Activated T-cell treated with anti-CD3 and anti-CD28 coated beads for 4 hours (primary cell): ENCODE measurements at places on chromosomes 3 and 15.
A peak's percentile ranks its signal among the peaks of the same experiment; 100 is the strongest.

DNA sequence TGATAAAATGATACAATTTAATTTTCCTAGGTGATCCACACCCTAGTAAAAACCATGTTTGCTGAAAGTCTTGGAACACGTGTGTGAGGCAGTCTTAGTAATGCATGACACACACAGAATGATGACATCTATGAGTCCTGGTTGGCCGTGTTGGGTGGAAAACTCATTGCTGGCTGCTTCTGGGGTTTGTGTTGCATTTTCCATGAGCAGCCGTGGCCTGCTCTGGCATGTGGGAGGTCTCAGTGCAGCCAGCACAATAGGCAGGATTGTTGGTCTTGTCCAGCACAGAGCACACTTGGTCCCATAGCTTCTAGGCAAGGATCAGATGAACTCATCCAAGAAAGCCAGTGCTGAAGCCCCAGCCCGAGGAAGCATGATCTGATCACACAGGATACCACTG is 172.8 kb upstream of the UBE3A start:
- no peak for DNase-seq

DNA sequence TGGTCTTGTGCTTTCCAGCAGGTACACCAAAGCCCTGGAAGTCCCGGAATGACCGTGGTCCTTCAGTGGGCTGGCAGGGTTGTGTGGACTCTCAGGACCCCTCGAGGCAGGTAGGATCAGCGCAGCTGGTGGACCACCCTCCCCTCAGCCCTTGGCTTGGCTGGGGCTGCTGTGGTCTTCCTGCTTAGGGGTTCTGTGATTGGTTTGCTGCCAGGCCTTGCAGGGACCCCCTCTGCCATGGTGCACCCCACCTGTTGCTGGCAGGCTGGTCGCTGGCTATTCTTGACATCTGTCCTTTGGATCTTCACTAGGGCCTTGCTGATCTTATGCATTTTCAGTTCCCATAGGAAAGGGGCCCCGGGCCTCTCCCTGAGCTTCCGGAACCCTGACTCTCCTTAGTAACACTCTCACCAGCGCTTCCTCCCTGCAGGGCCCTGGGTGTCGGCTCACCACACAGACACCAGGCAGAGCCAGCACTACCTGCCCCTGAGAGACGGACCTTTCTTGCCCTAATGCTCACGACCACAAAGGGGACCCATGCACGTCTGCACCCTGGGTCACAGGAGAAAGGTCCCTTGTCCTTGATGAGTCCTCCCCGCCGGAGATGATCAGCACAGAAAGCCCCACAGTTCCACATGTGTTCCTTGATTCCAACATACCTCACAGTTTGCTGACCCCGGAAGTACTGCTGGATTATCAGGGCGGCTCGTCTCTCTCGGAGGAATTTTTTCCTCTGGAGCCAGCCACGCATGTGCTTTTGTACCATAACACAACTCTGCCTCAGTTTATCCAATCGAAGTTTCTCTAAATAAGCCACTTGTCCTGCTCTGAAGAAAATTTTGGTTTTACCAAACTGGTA is 51.7 kb downstream of the MYO5C start:
- DNase-seq: no peak

DNA sequence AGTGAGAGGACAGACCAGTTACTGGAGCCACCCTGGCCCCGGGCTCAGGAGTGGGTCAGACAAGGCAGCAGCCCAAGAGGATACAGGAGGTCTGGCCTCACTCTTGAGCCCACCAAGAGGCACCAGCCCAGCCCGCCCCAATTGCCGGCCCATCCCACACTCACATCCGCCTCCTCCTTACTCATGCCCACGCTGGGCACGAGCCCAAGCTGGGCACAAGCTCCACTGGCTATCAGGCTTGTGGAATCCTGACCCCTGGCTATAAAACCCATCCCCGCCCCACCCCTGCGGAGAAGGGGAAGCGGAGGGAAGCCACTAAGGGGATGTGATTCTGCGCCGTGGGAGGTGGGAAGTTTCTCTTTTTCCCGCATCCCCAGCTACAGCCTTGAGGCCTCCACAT is 25.9 kb downstream of the ADCY5 start:
- no peak for DNase-seq

DNA sequence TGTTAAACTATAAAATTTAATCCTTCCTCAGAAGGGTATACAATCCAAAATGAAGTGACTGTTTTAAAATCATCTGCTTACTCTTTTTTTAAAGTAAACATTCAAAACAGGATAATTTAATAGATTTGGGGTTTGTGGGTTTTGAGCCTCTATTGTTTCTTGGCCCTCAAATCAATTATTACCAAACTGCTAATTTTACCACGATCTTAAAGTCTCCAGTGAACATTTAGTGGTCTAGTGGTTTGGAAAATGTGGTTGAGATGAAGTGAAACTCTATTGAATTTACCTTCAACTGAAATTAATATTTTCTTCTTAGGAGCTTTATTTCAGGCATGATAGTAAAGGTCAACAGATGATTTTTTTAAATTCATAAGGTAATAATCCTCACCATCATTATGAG is 11.2 kb upstream of the ATP11B start:
- no peak for DNase-seq

DNA sequence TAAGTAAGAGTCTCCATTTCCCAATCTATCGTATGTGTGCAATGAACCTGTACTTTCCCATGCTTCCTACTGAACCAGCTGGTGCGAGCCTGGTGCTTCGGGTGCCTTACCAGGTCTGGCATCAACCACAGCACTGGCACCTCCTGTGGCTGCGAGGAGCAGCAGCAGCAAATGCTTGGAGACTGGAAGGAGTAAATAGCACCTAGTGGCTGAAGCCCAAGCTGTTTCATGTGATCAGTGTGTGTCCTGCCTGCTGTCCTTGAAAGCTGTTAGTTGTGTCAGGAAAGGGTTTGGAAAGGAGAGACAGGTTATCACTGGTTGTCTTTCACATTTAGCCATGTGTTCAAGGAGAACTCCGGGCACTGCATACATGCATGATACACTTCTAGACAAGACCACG is 31.8 kb downstream of the PCOLCE2 start:
- DNase-seq: no peak

- DNase-seq: no peak
These were observed 2.7 kb downstream of the COPS2 start for GRCh38 chr15:49152552-49153312.

DNA sequence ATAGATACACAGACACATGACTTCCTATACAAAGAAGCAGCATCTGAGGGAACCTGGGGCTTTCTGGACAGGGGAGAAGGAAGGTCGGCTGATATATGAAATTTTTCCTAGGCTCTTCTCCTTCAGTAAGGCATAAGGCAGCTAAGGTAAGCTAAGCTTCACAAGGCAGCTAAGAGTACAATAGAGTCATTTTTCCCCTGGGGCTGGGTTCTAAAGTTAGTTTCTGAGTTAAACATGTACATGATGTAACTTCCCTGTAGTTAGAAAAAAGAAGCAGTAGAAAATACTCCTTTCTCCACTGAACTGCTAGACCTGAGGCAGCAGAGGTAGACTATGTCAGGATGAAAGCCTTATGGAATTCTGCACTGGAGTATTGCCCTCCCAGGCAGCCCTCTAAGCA is 109.6 kb downstream of the PLD1 start:
- no peak for DNase-seq

- DNase-seq: no peak
These were observed 240.1 kb upstream of the IGF1R start for GRCh38 chr15:98408231-98408630.

GRCh38 chr3:113963879-113964278 is 16.1 kb downstream of the ZDHHC23 start:
- no peak for DNase-seq

- no peak for DNase-seq
These were observed 6.4 kb upstream of the TMEM158 start for GRCh38 chr3:45232521-45232920.

- DNase-seq: peak; percentile 16
These were observed 28.8 kb upstream of the HDAC11 start for GRCh38 chr3:13451301-13451673.

GRCh38 chr3:177089110-177089509 is 108.2 kb downstream of the TBL1XR1 start:
- DNase-seq: no peak

GRCh38 chr3:86147119-86147518 is 843.8 kb downstream of the VGLL3 start:
- no peak for DNase-seq

- DNase-seq: no peak
These were observed 1029.2 kb downstream of the OTOL1 start for GRCh38 chr3:162525771-162526170.

DNA sequence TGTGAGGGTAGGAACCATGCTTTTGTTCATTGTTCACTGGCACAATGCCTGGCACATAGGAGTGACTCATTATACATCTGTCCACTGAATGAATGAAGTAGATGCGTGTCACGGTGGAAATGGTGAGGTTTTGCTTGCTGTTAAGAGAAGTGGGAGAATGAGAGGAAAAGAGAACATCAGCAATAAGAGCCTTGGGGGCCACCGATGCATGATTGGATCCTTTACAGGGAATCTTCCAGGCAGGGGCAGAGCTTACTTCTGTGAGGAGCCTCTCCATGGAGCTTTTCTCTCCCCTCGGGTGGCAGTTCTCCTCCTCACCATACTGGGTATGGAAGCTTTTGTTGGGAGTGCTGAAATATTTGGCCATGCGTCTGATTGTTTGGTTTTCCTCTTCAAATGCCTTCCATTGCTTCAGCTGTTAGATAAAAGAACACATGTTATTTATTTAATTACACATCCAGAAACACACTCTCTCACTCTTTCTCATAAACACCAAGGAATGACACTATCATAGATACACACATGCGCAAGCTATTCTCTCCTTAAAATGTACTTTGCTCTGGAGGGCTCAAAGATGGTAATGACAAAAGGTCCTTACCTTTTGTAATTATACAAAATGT is 78.9 kb upstream of the GSK3B start:
- no peak for DNase-seq

- no peak for DNase-seq
These were observed 36.0 kb downstream of the TICRR start for GRCh38 chr15:89611317-89611716.

DNA sequence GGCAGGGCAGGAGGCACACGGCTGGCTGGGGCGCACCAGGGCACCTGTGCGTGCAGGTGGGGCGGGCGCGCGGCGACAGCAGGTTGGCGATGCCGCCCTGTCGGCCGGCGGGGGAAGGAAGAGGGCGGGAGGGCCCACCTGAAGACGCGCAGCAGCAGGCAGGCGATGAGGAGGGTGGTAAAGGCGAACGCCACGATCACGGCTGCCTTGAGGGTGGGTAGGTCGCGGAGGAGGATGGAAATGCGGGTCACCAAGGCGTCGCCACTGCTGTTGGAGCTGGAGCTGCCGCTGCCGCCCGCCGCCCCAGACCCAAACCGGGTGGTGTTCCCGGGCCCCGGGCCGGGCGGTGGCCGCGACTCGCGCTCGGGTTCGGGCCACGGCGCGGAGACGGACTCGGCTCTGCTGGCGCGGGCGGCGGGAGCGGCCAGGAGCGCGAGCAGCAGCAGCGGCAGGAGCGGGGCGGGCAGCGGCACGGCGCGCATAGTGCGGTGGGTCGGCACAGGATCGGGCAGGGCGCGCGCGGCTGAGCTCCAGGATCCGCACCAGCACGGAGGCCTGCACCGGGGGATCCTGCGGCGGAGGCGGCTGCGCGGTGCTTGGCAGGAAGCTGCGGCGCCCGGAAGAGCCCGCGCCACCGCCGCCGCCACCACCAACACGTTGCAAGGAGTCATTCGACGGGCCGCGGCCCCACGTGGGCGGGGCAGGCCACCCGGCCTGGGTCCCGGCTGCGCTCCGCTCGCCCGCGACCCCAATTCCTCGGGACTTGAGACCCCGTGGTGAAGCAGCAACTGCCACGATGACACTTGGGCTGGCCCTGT is at the start of gene FAM174B:
FAM174B (minus strand) TSS at position 598 of the 818 bp plus-strand sequence.
- DNase-seq: peak; percentile 6

DNA sequence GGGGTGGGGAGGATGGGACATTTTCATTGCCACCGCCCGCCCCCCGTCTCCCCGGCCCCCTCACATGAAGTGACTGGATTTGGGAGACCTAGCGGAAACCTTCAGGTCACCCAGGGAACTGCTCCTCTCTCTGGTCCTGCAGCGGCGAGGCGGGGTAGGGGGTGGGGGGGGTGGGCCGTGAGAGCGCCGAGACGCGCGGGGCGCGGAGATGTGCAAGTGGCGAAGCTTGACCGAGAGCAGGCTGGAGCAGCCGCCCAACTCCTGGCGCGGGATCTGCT is 712 bp upstream of the MME start:
- DNase-seq: no peak

DNA sequence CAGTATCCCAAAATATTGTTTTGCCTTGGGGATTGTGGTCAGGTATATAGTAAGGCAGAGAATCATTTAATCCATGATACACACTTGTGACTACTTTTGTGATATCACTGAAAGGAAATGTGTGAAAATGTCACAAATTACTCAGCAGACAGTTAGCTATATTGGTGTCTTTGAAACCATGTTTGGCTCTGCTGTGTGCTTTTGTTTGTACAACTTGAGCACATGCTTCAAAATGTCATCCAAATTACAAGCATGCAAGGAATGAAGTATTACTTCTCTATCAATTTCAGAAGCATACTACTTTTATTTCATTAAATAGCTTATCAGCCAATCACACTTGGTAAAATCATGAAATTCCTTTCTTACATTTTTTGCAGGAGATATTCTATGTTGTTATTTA is 619.0 kb upstream of the AGTR1 start:
- no peak for DNase-seq

DNA sequence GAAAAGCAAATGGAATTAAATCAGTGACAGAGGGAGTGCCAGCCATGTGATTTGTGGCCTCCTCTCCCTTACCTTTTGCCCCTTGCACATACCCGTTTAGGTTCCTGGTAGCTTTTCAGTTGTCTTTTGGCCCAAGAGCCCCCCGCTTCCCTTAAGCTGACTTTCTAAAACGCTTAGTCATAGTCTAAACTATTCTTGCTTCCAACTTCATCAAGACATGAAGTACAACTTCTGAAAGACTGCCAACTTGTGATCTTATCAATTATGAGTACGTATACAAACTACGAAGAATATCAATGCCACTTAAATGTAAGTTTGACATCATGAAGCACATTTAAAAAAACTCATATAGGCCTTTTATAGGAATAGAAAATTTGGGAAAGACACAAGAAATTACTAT is 61.9 kb downstream of the EIF3J start:
- DNase-seq: no peak

DNA sequence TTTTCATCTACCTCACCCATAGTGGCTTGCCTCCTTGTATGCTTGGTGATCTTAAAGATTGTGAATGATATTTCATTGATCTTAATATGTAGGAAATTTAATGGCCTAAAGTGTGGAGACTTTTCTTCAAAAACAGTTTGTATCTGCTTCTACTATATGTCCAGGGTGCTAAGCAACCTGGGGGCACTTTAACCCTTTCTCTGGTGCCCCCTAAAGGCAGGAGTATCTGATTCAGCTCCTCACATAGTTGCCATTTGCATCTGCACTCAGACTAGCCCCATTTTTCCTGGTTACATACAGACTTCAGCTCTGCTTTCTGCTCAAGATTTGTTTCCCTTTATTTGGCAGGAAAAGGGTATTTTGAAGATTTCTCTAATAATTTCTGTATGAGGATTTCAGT is 5.2 kb upstream of the PFN2 start:
- DNase-seq: no peak

- DNase-seq: peak; percentile 11
These were observed 753 bp upstream of the MYO5A start for GRCh38 chr15:52529341-52529924.

GRCh38 chr15:100493213-100493612 is 35.5 kb downstream of the CERS3 start:
- DNase-seq: no peak

GRCh38 chr3:77489216-77489615 is 449.3 kb downstream of the ROBO2 start:
- no peak for DNase-seq

GRCh38 chr15:59170295-59171066 is 36.2 kb upstream of the LDHAL6B start:
- DNase-seq: no peak

- no peak for DNase-seq
These were observed 18.1 kb downstream of the AP3S2 start for GRCh38 chr15:89875741-89876140.
